ENCODE measurements at places on chromosomes 16 and 17. TPM values are rescaled to one million over a fixed set of nuclear protein-coding genes. Genes with fewer than 3 reads are reported as not detected.

DNA sequence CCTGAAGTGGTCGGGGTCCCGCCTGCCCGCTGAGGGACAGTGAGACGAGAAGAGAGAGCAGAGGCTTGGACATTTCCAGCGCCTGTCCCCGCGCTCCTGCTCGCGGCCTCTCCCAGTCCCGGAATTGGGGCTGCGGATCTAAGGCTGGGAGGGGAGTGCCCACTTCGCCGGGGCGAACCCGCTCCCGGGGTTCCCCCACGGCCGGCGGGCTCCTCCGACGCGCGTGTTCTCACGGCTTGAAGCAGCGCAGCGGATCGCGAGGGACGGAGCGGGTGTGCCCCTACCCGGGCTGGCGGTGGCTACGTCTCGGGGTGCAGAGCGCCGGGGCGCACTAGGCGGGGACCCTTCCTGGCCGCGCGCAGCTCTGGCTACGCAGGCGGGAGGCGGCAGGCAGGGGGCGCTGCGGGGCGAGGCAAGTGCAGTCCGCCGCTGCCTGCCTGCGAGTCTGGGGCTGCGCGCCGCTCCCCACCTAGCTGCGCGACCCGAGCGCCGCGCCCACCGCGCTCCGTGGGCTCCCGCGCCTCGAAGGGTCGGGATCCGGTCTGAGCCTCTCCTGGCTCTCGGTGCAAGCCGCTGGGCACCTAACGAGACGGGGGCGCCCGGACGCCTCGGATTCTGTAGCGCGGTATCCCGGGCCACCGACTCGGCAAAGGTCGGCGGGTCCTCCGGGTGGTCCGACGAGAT lies 1.2 kb downstream of the NGFR start:
- H3K4me1 ChIP-seq = no peaks in the 10 kb centered on the region
- no peaks in the 10 kb centered on the region for H3K36me3 ChIP-seq

DNA sequence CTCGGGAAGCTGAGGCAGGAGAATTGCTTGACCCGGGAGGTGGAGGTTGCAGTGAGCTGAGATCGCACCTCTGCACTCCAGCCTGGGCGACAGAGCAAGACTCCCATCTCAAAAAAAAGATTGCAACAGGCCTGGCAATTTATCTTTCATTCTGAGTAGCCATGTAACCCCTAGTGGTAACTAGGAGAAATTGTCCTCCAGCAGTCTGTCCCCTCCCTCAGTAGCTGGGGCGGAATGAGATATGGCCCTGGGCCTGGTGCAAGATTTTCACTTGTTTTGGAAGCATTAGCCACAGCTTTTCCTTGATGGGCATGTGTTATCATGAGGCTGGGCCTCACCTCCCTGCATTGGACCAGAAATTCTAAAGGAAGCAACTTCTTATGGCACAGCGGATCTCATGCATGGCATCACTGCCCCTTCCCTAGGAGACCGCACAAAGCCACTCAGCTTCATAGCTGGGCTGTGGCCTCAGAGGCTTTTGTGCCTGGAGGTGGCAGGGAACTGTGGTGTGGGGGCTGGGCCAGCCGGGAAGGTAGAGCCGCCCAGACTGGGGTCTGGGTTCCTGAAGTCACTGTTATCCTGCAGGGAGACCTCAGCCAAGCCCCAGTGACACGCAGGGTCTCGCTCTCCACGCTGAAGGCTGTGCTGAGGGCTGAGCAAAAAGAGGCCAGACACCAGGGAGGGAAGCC lies 13.4 kb downstream of the NATD1 start:
- H3K36me3 ChIP-seq = no peaks in the 10 kb centered on the region
- no peaks in the 10 kb centered on the region for H3K27me3 ChIP-seq
- H3K4me3 ChIP-seq = no peak overlapping the region
- no peaks in the 10 kb centered on the region for H3K4me1 ChIP-seq

GRCh38 chr16:67191995-67192681 lies at the start of gene E2F4:
Gene E2F4 (plus strand): TSS chr16:67192155. CDS start chr16:67192228, 73 bp downstream.
- H3K4me3 ChIP-seq = peak within 1 kb of the TSS; percentile 93
- no peaks in the 10 kb centered on the region for H3K4me1 ChIP-seq
- no peaks in the 10 kb centered on the region for H3K27me3 ChIP-seq

- DNase-seq = peak; percentile 81
- H3K27me3 ChIP-seq = no peaks in the 10 kb centered on the region
- no peaks in the 10 kb centered on the region for H3K36me3 ChIP-seq
- H3K27ac ChIP-seq = peak overlapping the region; percentile 76
- H3K4me3 ChIP-seq = peak overlapping the region; percentile 34
Observed at GRCh38 chr16:29784901-29785500, 5.5 kb upstream of the KIF22 start.

- no peak overlapping the region for H3K27ac ChIP-seq
- H3K27me3 ChIP-seq = no peaks in the 10 kb centered on the region
- no peak for DNase-seq
- H3K36me3 ChIP-seq = peaks cover 26% of the 10 kb centered on the region
- no peaks in the 10 kb centered on the region for H3K4me1 ChIP-seq
Observed at GRCh38 chr17:63758428-63758827, 15.0 kb downstream of the CCDC47 start.

GRCh38 chr16:49026566-49027181 lies 255.0 kb downstream of the CBLN1 start:
- DNase-seq = no peak
- H3K4me3 ChIP-seq = no peak overlapping the region
- no peak overlapping the region for H3K27ac ChIP-seq
- H3K36me3 ChIP-seq = no peaks in the 10 kb centered on the region
- H3K4me1 ChIP-seq = no peaks in the 10 kb centered on the region

DNA sequence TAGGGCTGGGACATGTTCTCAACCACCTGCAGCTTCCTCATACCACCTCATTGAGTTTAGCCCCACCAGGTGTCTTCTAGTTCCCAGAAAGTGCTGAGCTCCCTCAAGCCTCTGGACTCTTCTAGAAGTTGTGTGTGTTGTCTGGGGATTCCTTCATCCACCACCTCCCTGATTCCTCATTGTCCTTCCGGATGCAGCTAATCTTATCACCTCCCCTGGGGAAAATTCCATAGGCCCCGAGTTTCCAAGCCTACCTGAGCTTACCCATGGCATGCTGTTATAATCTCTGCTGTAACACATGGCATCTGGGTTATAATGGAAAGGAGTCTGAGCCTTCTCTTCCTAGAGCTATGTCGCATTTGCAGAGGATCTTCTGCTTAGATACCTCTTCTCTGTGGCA lies 243.5 kb upstream of the SDK2 start:
- no peaks in the 10 kb centered on the region for H3K4me1 ChIP-seq
- no peak overlapping the region for H3K27ac ChIP-seq
- no peaks in the 10 kb centered on the region for H3K27me3 ChIP-seq

GRCh38 chr16:74568961-74569631 lies 37.8 kb downstream of the GLG1 start:
- DNase-seq = no peak
- H3K4me3 ChIP-seq = no peak overlapping the region
- no peaks in the 10 kb centered on the region for H3K36me3 ChIP-seq
- no peaks in the 10 kb centered on the region for H3K27me3 ChIP-seq
- no peak overlapping the region for H3K27ac ChIP-seq

DNA sequence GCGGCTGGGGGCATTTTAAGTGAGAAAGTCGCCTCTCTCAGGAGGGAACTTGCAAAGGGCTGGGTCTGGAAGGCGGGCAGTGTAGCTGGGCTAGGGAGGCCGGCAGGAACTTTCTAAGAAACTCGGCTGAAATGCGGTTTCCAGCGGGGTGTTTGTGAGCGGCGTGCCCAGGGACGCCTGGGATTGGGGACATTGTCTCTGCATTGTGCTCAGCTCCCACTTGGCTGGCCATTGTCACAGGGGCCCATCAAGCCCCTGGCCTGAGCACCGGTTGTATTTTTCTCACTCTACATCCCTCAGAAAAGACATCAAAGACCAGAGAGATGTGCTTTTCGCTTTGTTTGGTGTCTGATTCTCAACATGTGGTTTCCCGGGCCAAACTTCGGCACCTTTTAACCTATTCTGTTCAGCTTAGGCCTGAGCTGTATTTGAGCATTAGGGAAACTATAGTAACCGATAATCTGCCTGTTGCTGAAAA lies 291.1 kb upstream of the IRX3 start:
- H3K4me3 ChIP-seq = no peak overlapping the region
- no peaks in the 10 kb centered on the region for H3K4me1 ChIP-seq
- no peak overlapping the region for H3K27ac ChIP-seq
- no peaks in the 10 kb centered on the region for H3K36me3 ChIP-seq
- H3K27me3 ChIP-seq = peaks cover 2% of the 10 kb centered on the region

GRCh38 chr17:77128896-77129567 lies 11.7 kb upstream of the SEC14L1 start:
- H3K27ac ChIP-seq = peak overlapping the region; percentile 94
- H3K4me1 ChIP-seq = peaks cover 12% of the 10 kb centered on the region
- H3K27me3 ChIP-seq = no peaks in the 10 kb centered on the region
- peak overlapping the region; percentile 49 for H3K4me3 ChIP-seq
- H3K36me3 ChIP-seq = no peaks in the 10 kb centered on the region
- no peak for DNase-seq

- H3K27ac ChIP-seq = no peak overlapping the region
- no peaks in the 10 kb centered on the region for H3K4me1 ChIP-seq
- H3K4me3 ChIP-seq = no peak overlapping the region
- no peaks in the 10 kb centered on the region for H3K27me3 ChIP-seq
- DNase-seq = no peak
Observed at GRCh38 chr16:69165584-69165983, 21.4 kb upstream of the SNTB2 start.

GRCh38 chr17:48528153-48528935 lies 2.5 kb downstream of the HOXB1 start:
- peak; percentile 73 for DNase-seq
- H3K36me3 ChIP-seq = no peaks in the 10 kb centered on the region
- no peaks in the 10 kb centered on the region for H3K27me3 ChIP-seq
- H3K4me3 ChIP-seq = peak overlapping the region; percentile 18
- H3K27ac ChIP-seq = peak overlapping the region; percentile 13
- H3K4me1 ChIP-seq = peaks cover 3% of the 10 kb centered on the region

GRCh38 chr17:75317671-75318070 lies 28.4 kb upstream of the SLC25A19 start:
- no peaks in the 10 kb centered on the region for H3K27me3 ChIP-seq
- H3K4me3 ChIP-seq = no peak overlapping the region
- no peaks in the 10 kb centered on the region for H3K4me1 ChIP-seq
- H3K27ac ChIP-seq = no peak overlapping the region
- peak; percentile 55 for DNase-seq
- H3K36me3 ChIP-seq = peaks cover 15% of the 10 kb centered on the region

GRCh38 chr17:33910200-33910857 lies 344.8 kb upstream of the CCL2 start:
- H3K27me3 ChIP-seq = no peaks in the 10 kb centered on the region
- H3K36me3 ChIP-seq = no peaks in the 10 kb centered on the region
- no peak overlapping the region for H3K4me3 ChIP-seq
- H3K27ac ChIP-seq = no peak overlapping the region
- DNase-seq = no peak

Gene PYY
- polyA plus RNA-seq = not detected

Gene STH
- polyA plus RNA-seq = not detected

Gene CHST4
- polyA plus RNA-seq = not detected

Gene KRTAP4-4
- not detected for polyA plus RNA-seq

Gene TRIM65
- polyA plus RNA-seq = 11.5 TPM

Gene CCL2
- polyA plus RNA-seq = 53.5 TPM

Data from kidney (tissue), 22 donors.